ENCODE measurements at places on chromosomes 2 and 18.

DNA sequence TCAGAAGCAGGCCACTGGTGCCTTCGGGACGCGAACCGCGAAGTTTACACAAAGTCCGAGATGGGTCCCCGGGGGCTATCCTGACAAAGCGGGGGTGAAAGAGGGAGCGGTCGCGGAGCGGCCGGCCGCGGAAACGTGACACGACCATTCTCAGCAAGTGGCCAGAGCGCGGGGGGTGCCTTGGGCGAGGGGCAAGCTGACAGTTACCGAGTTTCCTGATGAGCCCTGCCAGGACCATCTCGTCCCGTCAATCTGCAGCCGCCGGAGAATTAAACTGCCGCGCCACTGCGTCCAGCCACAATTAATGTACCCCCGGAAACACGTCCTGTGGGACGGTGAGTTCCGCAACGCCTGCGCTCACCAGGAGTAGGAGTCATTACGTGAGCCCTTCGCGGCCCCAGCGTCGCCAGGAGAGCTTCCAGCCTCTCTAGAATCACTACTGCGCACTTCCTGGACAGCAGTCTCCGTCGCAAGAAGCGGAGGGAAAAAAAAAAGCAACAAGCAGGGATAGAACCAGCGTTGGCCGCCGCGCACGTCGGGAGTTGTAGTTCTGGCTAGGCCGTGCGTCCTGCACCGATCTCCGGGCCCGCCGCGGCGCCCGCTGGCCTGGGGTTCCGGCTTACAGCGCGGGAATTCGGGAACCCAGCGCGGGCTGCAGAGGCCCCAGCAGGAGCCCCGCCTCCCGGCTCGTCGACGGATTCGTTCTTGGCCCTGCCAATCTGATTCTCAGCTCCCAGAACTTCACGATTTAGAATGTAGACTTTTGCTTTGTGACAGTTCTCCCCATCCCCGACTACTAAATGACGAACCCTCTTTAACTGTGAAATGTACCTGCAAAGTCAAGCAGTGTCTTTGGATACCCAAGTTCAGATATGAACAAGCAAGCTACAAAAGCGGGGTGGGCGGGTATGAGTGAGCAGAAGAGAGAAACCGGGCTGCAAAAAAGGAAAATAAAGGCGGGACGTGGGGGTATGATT lies at the start of gene RTTN:
TSS of gene RTTN (minus strand) at position 267 of the 977 bp plus-strand sequence. CDS start at position 238, 29 bp downstream.
- DNase-seq = peak; percentile 80

DNA sequence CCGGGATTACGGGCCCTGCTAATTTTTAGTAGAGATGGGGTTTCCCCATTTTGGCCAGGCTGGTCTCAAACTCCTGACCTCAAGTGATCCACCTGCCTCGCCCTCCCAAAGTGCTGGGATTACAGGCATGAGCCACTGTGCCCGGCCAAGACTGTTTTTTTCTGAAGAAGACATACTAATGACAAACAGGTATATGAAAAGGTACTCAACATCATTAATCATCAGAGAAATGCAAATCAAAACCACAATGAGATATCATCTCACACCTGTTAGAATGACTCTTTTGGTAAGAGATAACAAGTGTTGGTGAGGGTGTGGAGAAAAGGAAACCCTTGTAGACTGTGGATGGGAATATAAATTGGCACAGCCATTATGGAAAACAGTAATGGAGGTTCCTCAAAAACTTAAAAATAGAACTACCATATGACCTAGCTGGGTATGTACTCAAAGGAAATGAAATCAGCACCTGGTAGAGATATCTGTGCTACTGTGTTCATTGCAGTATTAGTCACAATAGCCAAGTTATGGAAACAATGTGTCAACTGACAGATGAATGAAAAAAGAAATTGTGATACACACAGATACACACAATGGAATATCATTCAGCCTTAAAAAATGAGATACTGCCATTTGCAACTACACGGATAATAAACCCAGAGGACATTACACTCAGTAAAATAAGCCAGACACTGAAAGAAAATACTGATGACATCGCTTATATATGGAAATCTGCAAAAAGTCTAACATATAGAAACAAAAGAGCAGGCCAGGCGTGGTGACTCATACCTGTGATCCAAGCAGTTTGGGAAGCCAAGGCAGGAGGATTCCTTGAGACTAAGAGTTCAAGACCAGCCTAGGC lies 20.8 kb downstream of the SOS1 start:
- no peak for DNase-seq

GRCh38 chr2:223055140-223055539 lies 3.1 kb downstream of the KCNE4 start:
- DNase-seq = no peak

- DNase-seq = no peak
Measured at GRCh38 chr2:168130346-168130745, 117.0 kb downstream of the STK39 start.

DNA sequence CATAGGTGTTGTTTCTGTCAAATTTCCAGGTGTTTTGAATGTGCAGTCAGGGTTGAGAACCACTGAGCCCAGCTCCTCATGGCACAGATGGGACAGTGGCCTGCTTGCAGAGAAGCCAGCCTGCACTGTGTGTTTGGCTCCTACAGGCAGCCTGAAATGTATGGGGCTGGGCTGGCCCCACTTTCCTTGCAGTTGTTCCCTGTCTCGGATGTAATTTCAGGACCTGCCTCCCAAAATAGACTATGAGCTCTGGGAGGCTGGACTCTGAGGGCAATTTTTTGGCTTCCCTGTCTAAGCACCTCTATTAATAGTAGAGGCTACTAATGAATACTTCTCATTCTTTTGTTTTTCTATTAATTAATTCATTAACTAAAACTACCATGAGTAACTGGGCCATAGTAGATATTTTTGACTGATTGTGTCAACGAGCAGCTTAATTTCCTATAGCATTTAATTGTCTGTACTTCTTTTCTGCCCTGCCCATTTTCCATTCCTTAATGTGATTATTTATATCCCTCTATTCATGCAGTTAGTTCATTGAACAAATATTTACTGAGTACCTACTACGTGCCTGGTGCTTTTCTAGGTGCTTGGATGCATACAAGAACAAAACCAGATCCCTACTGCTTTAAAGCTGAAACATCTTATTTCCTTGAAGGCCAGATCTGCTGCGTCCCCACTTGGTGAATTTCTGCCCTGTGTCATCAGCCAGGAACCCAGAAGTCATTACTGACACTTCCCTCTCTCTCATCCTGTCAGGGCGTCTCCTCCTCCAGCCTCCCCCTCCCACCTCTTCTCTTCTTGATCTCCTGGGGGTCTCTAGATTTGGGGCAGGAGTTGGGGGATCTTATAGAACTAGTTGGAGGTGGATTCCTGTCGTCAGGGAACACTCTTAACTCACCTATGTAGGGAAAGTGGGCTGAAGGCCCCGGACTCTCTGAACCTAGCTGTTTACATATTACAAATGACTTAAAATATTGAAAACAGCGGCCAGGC lies 16.3 kb downstream of the DYSF start:
- no peak for DNase-seq

GRCh38 chr2:168185583-168186274 lies 61.7 kb downstream of the STK39 start:
- no peak for DNase-seq

- no peak for DNase-seq
Measured at GRCh38 chr18:68676913-68677312, 38.0 kb downstream of the TMX3 start.

- peak; percentile 12 for DNase-seq
Measured at GRCh38 chr2:230824406-230824978, 40.2 kb upstream of the ITM2C start.

DNA sequence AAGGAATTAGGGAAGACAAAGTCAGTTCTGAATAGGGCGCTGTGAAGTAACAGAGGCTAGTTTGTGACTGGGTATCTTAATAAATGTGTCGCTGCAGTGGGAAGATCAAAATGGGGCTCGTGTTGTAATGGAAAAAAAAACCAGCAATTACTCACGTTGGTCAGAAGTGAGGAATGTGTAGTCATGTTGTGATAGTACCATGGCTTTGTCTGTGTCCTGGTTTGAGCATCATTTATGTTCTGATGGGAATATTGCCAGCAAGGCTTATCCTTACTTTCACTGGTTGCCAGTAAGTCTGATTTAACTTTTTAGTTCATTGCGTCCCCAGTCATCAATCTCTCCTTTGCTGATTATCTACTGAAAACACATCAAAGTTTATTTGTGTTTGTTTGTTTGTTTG lies 467.6 kb downstream of the NYAP2 start:
- DNase-seq = no peak

GRCh38 chr18:61998335-61998734 lies 105.5 kb upstream of the RNF152 start:
- no peak for DNase-seq

GRCh38 chr2:20182241-20182931 lies 42.5 kb downstream of the SDC1 start:
- DNase-seq = no peak

GRCh38 chr2:196274387-196274809 lies 103.0 kb upstream of the STK17B start:
- DNase-seq = no peak

DNA sequence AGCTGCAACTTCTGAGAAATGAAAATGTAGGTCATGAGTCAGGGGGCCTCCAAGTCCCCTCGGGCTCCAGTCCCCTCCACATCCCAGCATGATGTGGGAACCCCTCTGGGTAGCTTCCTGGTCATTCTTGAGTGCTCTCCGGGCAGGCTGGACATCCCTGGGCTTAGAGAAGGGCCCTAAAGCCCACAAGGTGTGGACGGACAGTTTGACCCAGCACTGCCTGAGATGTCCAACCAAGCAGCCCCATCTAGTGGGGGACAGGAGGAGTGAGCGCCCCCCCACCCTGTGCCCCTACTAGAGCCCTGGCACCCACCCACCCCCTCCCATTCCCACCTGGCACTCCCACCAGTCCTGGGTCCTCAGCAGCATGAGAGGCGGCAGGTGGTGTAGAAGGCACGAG lies 46.0 kb downstream of the CYP27C1 start:
- no peak for DNase-seq

GRCh38 chr2:34492561-34493455 lies 893.7 kb upstream of the FAM98A start:
- DNase-seq = no peak

DNA sequence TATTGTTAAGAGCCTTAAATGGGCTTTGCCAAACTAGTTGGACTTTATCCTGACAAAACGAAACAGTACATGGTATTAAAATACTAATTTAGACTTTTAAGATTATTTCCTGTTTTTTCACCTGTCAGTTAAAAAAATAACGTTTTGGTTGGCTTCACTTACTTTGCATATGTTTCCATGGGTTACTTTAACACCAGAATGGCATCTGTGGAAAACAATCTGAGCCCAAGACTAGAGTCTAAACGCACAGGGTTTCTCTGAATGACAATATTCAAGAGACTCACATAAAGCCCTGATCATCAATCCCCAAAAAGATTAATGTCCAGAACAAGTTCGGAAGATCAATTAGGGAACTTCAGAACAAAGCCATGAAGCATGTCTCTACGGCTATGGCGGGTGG lies 888.0 kb downstream of the EPHA4 start:
- no peak for DNase-seq

DNA sequence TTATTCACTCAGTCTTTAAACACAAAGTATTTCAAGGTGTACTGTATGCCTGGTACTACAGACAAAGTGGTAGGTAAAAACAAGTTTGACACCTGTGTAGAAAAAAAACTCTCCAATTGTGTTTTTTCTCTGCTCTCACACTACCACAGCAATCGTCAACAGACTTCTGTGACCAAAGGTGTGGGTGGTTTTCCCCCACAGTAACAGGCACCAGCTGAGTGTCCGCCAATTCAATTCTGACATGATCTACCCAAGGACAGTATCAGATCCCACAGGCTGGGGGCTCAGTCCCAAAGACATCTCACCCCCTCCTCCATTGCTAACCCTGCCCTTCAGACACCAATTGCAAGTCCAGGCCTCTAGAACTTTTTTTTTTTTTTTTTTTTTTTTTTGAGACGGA lies 71.2 kb downstream of the CD226 start:
- DNase-seq = no peak

DNA sequence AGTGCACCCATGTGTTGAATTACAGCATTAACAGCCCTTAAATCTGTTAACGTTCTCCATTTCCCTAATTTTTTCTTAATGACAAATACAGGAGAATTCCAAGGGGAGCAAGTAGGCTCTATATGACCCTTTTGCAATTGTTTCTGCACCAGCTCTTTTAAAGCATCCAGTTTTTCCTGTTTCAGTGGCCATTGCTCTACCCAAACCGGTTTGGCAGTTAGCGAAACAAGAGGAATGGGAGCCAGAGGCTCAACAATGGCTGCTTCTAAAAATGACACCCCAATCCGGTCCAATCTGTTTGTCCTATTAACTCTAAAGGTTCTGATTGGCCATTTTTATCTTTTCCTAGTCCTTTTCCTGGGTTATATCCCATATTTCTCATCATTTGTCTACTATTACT lies 15.1 kb upstream of the SUCLG1 start:
- no peak for DNase-seq

DNA sequence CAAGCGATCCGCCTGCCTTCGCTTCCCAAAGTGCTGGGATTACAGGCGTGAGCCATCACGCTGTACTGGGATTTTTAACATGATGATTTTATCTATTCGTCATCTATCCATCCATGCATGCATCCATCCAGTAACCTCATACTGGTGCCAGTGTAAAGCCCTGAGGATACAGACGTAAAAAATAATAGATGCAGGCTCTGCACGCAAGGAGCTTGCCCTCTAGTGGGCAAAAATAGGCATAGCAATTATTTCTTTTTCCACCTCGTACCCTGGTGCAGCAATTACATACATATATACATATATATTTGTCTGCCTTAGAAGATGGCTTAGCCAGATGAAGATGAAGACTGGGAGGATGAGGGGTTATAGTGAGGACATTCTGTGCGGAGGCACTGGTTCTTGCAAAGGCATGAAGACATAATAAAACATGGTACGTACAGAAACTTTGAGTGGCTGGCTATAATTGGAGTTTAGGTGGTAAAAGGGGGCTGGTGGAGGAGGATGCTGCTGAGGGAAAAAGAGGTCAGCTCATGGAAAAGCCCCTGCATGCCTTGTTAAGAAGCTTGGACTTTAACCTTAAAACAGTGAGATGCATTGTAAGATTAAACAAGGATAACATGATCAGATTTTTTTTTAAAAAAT lies 19.6 kb upstream of the RPIA start:
- DNase-seq = no peak

DNA sequence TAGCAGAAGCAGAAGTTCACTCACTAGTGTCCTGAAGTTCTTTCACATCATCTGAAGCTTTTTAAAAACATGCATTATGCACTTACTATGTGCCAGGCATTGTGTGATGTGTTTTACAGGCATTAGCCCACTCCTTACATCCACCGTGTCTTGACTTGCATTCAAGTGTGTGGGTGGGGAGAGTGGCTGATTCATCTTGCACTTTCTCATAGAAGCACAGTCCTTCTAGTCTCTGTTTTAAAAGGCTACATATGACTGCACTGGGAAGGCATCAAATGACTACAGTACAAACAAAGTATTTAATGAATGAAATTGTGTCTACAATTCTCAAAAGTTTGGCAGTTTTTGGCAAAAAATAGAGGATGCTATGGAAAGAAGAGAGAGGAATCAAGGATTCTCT lies 21.6 kb upstream of the DSC3 start:
- no peak for DNase-seq

DNA sequence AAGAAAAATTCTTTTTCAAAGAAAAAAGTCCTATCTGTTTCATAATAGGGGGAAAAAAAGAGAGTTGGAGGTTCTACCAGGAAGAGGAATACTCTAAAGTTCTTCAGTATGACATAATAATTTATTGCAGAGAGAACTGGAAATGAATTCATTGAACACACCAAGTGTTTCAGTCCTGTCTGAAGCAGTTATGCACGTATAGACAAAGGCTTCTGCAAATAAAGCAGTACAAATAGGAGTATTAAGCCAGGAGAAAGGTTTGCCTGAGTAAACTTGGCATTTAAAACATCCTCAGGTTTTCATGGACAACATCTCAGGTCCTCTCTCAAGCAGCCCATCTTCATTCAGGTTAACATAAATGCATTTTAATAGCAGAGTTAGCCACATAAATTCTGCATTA lies 141.6 kb downstream of the CCDC148 start:
- DNase-seq = no peak

- no peak for DNase-seq
Measured at GRCh38 chr18:74609535-74609934, 11.9 kb downstream of the ZNF407 start.
